Hair follicle dermal papilla cell (primary cell): ENCODE measurements at places on chromosomes 4 and X. TPM values are rescaled to one million over a fixed set of nuclear protein-coding genes. Genes with fewer than 3 reads are reported as not detected.

TMEM154 gene
- 3.7 and 5.2 TPM in 2 replicates for total RNA-seq

SFRP2 gene
- 0.16 and 0.49 TPM in 2 replicates for total RNA-seq

AFM gene
- not detected in 2 replicates for total RNA-seq

XAGE2 gene
- total RNA-seq, result 0.49 TPM in 1 of 2 replicates, not detected in the other

ZAR1 gene
- not detected in 2 replicates for total RNA-seq

SLC9A7 gene
- 72.3 and 76.9 TPM in 2 replicates for total RNA-seq

CCKAR gene
- not detected in 2 replicates for total RNA-seq

CHRNA9 gene
- total RNA-seq, result 0.16 TPM in 1 of 2 replicates, not detected in the other

PABPC1L2B gene
- total RNA-seq, result not detected in 2 replicates

TMEM35A gene
- total RNA-seq, result 1.8 and 2.6 TPM in 2 replicates

CT45A6 gene
- total RNA-seq, result not detected in 2 replicates

YY2 gene
- 1.6 TPM in 2 replicates for total RNA-seq

PDE6B gene
- total RNA-seq, result 0.49 TPM in 1 of 2 replicates, not detected in the other

COL25A1 gene
- 2.4 and 4.1 TPM in 2 replicates for total RNA-seq

SNCA gene
- 1.6 and 1.9 TPM in 2 replicates for total RNA-seq

TBC1D8B gene
- total RNA-seq, result 11.7 and 14.4 TPM in 2 replicates
